Transverse colon (tissue), 4 donors: ENCODE measurements at places on chromosomes 1 and 21. TPM values are rescaled to one million over a fixed set of nuclear protein-coding genes. Genes with fewer than 3 reads are reported as not detected.
A peak's percentile ranks its signal among the peaks of the same experiment; 100 is the strongest.

Gene LCE2A
- not detected for total RNA-seq

- no peak for DNase-seq
Measured at GRCh38 chr1:206021626-206022365, 1.9 kb downstream of the CTSE start.

- DNase-seq = no peak
Measured at GRCh38 chr1:119188926-119189325, 48.5 kb upstream of the WARS2 start.

DNA sequence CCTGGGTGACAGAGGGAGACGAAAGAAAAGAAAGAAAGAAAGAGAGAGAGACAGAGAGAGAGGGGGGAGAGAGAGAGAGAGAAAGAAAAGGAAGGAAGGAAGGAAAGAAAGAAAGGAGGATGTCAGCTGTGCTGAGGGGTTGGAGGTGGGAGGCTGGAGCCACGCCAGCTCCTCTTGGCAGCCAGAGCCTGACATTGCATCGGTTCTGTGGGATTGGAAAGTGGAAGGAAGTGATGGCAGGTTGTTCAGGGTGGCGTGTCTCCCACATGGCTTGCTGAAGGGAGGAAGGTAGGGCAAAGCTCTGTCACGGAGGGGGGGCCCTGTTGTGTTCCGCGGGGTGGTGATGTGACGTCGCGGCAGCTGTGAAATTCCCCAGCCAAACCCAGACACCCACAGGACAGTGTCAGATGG, 30.7 kb downstream of the EIF2D start:
- peak; percentile 54 for DNase-seq

- no peak for DNase-seq
Measured at GRCh38 chr1:71193153-71193552, 112.3 kb upstream of the ZRANB2 start.

DNA sequence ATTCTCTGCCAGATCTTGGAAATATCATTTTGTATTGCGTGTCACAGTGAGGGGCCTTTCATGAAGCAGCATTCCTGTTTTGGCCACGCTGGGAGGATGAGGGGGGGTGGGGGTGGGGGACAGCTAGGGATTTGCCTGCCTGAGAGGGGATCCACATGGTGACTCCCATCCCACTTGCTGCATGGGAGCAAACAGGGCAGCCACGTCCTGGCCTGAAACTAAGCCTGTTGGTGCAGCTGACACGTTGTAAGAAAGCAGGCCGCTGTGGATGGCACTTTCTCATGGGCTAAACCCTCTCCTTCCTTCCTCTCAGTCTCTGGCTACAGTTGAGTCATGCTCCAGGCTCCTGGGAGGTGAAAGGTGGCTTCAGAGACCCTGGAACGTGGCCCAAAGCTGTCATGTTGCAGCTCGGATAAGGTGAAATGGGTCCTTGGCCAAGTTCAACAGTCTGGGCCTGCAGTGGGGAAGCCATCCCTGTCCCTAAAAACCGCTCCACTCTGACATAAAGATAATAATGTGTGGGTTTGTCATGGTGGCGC, 346.7 kb upstream of the VAMP3 start:
- no peak for DNase-seq

GRCh38 chr1:19240673-19241538, 10.4 kb downstream of the EMC1 start:
- peak; percentile 57 for DNase-seq

DNA sequence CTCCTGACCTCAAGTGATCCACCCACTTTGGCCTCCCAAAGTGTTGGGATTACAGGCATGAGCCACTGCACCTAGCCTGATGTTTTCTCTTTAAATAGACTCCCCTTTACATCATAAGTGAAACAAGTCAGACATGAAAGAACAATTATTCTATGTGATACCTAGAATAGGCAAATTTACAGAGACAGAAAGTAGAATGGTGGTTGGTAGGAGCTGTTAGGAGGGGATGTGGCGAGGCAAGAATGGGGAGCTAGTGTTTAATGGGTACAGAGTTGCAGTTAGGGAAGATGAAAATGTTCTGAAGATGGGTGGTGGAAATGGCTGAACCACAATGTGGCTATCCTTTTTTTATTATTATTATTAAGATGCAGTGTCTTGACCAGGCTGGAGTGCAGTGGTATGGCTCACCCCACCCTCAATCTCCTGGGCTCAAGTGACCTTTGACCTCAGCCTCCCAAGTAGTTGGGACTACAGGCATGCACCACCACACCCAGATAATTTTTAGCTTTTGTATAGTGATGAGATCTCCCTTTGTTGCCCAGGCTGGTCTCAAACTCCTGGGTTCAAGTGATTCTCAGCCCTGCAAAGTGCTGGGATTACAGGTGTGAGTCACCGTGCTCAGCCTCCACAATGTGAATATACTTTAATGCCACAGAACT, 28.4 kb downstream of the ELF3 start:
- DNase-seq = no peak

DNA sequence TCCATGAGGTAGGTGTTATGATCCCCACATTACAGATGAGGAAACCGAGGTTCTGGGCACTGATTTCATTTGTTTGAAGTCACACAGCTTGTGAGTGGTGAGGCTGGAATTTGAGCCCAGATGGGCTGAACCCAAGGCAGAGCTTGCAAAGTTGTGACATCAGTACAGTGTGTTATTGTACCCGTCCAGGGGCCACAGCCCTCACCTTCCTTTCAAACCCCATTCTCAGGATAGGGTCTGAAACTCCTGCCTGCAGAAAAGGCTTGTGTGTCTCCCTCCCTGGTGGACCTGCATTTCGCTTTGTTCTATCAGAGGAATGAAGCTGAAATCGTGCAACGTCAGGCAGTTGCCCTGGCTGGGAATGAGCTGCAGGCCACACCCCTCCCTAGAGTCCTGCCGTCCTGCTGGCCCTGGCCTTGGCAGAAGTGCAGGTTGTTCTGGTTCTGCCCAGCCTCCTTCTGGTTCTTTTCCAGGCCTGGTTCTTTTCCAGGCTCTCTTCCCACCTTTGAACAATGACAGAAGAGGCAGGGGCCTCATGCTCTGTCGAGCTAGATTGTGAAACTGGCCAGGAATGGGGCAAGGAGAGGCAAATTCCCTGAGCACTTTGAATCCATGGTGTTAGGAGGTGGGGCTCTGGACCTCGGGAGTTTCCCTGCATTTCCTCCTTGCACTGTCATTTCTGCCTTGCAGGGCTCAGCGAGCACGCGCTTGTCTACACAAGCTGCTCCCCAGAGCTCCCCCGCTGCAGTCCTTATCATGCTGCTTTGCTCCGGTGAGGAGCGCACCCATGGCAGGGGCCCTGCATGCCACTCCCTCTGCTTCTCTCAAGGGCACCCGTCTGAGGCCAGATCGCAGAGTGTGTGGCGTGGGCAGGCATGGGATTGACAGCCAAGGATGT, 8.2 kb upstream of the MYOM3 start:
- peak; percentile 65 for DNase-seq

Gene AADACL3
- total RNA-seq = not detected

DNA sequence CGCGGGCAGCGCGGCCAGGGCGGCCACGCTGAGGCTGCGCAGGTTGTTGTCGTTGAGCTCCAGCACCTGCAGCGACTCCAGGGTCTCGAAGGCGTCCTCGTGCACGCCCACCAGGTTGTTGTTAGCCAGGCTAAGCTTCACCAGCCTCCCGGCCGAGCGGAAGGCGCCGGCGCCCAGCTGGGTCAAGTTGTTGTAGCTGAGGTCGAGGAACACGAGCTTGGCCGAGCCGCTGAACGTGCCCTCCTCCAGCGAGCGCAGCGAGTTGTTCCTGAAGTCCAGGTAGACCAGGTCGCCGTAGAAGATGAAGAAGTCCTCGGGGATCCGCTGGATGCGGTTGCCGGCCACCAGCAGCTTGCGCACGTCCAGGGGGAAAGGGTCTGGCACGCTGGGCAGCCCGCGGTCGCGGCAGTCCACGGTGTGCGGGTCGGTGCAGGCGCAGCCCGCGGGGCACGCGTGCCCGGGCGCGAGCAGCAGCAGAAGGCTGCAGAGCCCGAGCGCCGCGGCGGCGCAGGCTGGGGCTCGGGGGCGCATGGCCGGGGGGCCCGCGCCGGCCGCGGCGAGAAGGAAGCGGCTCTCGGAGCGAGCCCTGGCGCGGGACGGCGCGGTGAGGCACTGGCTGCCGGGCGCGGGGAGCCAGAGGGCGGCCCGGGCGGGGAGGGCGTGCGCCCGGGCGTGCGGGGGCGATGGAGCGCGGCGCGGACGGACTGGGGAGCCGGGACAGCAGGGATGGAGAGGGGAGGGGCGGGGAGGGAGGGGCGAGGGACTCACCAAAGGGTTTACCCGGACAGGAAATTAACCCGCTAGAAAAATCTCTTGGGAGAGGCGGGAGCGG, 524 bp downstream of the LRRC38 start:
- DNase-seq = no peak

Gene CYP4Z1
- not detected for total RNA-seq

DNA sequence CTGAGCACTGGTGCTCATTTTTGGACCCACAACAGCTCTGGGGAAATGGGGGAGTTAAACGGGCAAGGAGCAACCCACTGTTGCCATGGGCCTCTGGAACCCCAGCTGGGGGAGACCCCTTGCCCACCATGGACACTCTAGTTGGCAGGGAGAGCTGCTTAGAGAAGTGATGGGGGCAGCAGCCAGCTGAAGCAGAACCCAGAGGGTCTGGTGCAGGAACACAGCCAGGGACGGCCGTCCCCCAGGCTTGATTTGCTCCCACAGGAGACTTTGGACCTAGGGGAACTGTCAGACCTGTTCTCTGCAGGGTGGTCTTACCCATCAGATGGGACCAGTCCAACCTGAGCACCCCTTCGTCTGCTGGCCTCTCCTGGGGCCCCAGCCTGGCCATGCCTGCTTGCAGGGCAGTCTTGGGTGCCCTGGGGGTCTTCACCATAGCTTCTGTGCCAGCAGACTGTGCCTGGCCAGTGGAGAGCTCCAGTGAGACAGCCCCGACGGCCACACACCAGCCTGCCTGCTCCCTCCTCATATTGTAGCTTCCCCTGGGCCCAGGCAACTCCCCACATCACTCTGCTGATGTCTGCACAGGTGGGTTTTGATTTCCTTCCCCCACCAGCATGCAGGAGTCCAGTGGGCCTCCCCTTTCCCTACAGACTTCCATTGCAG, 11.3 kb downstream of the SPATC1L start:
- no peak for DNase-seq

Gene MAN1C1
- total RNA-seq = 4.1 TPM

GRCh38 chr1:103525114-103525606, 339 bp upstream of the RNPC3 start:
- DNase-seq = no peak

Gene KRTAP21-2
- total RNA-seq = not detected

Gene ARHGEF16
- 104 TPM for total RNA-seq

DNA sequence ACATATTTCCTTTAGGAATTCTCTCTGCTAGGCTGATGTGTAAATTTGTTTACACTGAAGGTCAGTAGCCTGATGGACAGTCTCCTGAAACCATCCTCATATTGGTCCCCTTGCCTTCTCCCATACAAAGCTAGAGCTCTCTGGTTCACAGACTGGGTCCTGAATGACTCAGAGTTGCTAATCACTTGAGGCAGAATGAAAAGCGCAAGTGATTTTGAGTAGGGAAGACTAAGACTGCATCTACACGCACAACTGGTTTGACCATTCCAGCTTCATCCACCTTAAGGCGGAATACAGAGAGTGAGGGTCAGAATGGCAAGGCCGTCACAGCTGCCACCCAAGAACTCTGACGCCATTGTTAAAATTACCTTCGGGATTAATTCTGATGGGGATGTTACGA, 70.2 kb upstream of the KIF26B start:
- DNase-seq = no peak

GRCh38 chr1:39981945-39982344, 27.0 kb downstream of the MFSD2A start:
- peak; percentile 15 for DNase-seq

DNA sequence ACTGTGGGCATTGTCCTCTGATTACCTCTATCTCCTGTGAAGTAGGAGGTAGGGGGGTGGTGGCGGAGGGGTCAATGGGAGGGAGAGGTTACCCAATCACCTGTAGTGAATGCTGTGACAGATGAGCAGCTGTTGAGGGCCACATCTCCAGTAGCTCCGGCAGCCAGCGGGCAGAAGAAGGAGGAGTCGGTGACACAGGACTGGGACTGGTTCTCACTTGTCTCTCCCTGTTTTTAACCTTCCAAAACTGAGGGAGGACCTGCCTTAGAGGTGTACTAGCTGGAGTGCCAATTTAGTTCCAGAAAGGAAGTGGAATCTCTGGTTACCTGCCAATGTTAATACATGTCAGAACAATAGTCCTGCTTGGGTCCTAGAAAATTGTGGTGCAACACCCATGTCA, 56.2 kb upstream of the ENAH start:
- DNase-seq = no peak

Gene TMEM35B
- 24.3 TPM for total RNA-seq

DNA sequence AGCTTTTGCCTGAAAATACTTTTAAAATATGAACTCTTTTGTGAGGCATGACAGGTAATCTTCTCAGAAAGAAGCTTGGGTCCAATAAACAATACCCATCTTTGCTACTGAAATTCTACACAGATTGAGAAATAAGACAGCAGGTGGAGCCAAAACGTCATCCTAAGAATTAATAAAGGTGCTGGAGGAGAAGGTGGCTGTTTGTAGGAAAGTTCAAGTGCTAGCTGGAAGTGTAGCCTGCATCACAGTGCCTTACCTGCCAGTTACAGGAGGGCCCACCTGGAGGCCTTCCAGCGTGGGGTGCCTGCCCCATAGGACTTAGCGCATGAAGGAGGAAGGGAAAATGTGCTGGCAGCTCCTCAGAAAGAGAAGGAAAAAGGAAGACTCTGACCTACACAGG, 93.7 kb downstream of the TTC3 start:
- no peak for DNase-seq

- no peak for DNase-seq
Measured at GRCh38 chr1:223179786-223180185, 36.7 kb upstream of the TLR5 start.

DNA sequence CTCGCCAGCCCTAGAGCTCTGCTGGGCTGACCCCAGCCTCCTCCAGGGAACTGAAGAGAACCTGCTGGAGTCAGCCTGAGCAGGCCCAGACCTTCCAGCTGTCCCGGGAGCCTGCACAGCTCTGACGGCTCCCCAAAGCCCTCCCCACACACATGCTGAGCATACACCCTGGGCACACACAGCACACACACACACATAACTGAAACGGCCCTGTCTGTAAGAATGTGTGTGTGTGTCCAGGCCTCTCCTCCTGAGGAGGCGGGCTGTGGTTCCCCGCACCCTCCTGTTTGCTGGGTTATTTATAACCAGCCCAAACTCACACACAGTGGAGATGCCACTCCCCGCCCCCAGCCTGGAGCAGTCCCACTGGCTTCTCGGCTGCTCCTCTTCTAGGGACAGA, 20.2 kb downstream of the SDC3 start:
- peak; percentile 64 for DNase-seq

Gene TDRD5
- 0.64 TPM for total RNA-seq
